Activated CD8-positive, alpha-beta memory T cell treated with anti-CD3 and anti-CD28 coated beads for 1 hour (primary cell): ENCODE measurements at places on chromosomes 5 and 9.

DNA sequence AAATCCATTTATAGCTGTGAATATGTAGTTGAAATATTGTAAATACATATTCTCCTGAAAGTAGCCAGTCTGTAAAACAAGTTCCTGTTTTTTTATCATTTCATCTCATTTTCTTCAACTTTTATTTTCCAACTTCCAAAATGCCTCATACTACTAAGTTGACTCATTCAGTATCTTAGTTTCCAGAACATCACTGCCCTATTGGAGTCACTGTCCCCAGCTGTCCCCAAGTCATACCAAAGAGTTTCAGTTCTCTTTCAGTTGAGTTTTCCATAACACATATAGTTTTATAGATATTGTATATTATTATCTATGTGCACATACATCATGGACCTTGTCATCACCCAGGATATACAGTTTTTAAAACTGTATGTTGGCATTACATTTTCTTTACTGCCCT is 261.7 kb downstream of the CDH12 start:
- no peak for DNase-seq

DNA sequence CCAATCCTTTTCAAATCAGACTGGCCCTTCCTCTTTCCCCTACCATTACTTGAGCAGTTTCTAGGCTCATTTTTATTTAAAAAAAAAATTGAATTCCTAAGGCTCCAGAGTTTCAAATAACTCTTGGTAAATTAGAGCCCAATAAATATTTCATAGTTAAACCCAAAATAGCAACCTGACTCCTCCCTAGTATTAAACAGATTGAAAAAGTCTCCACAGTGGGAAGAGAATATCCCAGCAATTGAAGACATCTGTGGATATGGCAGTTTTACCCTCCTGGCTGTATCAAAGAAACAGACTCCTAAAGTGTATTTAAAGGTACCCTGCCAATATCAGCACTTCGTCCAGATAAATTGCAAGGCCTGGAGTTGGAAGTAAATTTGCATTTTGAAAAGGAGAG is 52.7 kb upstream of the GDNF start:
- DNase-seq, result no peak

DNA sequence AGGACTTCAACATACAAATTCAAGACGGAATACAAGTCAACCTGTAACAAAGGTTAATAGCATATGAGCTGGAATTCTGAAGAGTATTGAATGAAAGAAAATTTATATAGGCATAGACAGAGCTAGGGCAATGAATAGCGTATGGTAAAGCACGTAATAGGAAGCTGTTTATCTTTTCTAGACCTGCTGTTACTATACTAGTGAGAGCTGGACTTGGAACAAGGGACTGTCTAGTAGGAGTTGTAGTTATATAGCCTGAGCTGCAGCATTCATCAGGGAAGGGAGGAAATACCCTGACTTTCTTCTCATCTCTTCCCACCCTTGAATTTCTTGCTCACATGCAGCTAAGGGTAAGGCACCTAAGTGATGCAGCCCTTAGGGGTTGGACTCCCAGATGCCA is 67.5 kb upstream of the PRLR start:
- DNase-seq, result no peak

DNA sequence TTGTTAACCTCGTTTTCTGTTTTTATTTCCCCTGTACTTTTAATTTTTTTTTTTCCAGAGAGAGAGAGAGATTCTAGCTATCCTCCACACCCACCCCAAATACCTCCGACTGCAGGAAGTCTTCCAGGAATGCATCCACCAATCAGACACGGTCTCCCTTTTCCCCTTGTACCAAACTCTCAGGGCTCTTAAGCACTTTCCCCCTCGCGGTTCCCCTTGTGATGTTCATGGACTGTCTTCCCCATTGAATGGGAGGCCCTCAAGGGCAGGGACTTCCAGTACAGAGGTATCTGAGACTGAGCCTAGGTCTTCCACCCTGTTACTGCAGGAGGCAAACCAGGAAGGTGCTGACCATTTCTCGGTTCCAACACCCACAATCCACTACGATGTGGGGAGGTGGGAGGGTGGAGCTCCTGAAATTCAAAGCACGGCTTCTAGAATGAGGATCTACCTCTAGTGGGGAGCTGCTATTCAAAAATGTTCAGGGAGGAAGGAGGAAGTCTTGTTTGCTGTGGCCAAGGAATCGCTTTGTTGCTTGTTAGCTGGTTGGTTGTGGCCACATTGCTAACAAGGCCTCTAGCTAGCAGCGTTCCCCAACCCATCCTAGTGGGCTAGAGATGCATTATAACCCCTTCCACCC is 37.5 kb upstream of the PTGS1 start:
- DNase-seq, result no peak

DNA sequence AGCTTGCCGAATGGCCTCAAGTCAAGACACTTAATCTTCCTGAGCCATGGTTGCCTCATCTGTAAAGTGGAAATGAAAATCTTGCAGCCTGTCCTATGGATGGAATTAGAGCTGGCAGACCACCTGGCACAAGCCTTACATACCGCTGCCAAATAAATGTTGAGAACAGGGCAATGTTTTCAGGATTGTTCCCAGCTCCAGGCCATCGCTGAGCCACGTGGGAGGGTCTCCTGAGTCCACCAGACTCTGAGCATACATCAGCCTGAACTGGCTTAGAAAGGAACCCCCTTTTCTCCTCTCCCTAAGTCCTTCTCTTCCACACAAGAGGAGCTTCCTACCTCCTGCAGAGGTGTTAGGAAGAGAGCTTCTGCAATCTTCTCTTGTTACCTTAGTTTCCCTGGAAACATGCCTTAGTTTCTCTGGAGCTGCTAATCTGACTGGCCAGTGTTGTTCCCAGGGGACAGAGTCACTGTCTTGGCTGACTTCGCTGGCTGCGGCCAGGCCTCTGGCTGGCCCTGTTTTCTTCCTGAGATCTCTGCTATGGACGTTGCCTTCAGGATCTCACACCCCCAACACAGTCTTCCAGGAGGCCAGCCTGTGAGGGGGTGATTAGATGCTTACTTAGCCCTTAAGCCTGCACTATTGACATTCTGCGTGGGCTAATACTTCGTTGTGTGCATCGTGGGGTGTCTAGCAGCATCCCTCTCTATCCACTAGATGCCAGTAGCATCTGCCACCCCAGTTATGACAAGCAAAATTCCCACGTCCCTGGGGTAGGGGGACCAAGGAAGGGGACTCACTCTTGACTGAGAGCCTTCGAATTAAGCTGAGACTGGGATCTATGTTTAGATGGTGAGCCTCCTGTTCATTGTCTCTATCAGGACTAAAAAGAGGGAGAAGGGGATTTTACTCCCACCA is 62.2 kb downstream of the BOD1 start:
- no peak for DNase-seq

- DNase-seq, result no peak
These were observed 152.1 kb downstream of the UNC13B start for GRCh38 chr9:35313916-35314315.

- no peak for DNase-seq
These were observed 10.0 kb downstream of the CMBL start for GRCh38 chr5:10297646-10298204.

GRCh38 chr5:157613385-157614245 is 38.0 kb upstream of the ADAM19 start:
- no peak for DNase-seq

DNA sequence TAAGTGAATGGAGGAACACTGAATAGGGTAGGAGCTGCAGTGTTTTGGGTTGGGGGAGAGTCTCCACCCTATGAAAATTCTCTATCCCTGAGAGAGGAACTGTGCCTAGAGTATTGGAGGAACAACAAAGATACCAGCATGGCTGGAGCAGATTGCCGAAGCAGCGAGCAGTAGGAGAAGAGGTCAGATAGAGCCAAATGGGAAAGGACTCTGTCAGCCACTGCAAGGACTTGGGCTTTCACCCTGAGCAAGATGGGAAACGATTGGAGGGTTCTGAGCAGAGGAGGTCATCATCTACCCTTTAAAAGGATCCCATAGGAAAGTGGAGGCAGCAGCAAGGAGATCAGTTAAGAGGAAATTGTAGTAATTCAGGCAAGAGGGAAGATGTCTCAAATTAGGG is 4.4 kb upstream of the LYSMD3 start:
- no peak for DNase-seq

GRCh38 chr9:71806901-71807307 is 38.6 kb upstream of the CEMIP2 start:
- DNase-seq, result peak; percentile 31

GRCh38 chr9:520302-520701 is 305.6 kb downstream of the DOCK8 start:
- no peak for DNase-seq

DNA sequence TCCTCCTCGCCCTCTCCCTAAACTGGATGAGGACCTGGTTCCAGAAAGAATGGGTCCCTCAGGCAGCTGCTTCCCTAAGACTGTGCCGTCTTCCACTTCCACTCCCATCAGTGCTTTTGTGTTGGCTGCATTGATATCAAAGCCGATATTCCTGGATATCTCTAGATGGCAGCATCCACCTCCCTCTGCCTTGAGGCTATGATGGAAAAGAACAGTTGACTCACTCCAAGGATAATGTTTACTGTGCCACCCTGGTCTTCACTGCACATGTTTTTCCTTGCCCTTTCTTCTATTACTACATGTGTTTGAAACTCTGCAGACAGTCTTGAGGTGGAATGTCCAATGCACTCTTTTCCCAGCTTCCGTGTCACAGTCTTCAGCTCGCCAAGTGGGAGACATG is 211.6 kb downstream of the MAST4 start:
- no peak for DNase-seq

DNA sequence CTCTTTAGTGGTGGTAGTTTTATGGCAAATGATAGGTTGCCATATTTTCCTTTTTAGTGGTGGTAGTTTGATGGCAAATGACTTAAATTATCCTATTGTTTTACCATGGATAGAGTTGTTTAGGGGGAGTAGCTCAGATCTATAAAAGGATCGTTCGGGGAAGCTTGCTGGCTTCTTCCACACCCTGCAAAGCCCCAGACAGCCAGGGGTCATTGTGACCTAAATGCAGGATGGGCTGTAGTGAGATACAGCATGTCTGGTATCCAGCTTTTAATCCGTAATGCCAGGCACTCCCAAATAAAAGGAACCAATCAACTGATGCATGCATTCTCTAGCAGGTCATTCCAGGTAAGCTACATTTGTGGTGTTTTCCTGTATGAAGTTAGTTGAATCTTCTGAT is 67.1 kb downstream of the PRR16 start:
- no peak for DNase-seq

DNA sequence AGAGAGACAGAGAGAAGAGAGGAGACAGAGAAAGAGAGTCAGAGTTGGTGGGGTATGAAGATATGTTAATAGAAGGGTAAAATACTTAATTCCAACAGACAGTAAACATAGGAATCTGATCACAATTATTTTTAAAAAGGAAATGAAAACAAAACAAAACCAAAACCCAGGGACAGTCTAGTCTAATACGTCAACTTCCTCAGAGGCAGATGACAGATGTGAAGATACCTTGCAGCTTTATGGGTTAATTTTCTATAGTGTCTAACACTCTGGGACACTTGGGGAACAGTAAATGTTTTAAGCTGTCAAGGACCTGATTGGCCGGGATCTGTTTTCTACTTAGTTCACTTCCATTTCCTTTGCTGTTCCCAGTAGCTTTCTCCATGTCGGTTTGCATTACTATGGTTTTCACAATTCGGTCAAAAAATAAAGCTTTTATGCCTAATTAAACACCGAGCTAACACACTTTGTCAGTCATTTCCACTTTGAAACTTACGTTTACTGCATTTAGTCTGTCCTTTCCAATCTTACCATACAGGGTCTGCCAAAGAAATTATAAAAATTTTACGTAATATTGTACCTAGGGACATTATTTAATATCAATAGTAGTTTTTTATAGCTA is 216.5 kb downstream of the MCTP1 start:
- DNase-seq, result no peak

- no peak for DNase-seq
These were observed 132.7 kb upstream of the DMRT1 start for GRCh38 chr9:708551-709432.

GRCh38 chr5:176578391-176578808 is 29.3 kb downstream of the CDHR2 start:
- DNase-seq, result no peak

DNA sequence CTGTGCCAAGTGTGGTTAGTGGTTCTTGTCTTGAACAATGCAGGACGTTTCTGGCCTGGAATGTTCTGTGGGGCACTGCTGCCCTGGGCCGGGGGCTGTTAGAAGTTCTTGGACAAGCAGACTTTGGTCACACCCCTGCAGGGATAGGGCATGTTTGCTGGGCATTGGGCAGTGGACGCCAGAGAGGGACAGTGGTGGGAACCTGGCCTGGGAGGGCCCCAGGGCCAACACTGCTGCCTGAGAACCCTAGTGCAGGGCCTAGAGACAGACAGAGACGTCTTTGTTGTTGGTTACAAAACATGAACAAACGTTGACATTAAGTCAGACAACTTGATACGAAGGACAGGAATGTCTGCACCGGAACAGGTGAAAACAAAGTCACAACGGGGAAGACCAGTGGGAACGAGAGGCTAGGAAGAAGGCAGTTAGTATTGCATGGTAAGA is 57.0 kb downstream of the WNK2 start:
- DNase-seq, result no peak

DNA sequence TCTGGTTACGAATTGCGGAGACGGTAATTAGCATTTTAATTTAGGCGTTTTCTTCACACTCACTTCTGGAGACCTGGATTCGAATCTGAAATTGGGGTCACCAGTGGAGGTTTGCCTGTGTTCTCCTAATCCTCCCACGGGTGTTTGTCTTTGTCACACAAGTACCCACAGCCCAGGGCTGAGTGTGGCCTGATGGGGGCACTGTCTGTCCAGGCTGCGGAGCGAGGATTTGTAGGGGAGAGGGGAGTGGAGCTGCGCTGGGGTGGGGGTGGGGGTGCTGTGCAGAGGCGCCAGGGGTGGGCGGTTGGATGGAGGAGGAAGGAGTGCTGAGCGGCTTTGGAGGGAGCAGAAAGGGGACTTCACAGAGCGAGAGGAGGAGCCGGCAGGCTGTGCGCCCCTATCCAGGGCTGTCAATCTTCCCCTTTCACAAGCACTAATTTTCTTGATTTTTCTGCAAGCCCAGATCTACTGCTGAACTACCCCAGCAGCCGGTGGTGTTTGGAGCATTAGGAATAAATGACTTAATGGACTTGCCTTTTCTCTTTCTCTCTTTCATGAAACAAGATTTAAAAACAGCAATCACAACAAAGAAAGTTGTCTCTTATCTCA is 53.1 kb downstream of the TSPAN17 start:
- no peak for DNase-seq

- DNase-seq, result no peak
These were observed 51.4 kb upstream of the SLC2A8 start for GRCh38 chr9:127345566-127345965.

DNA sequence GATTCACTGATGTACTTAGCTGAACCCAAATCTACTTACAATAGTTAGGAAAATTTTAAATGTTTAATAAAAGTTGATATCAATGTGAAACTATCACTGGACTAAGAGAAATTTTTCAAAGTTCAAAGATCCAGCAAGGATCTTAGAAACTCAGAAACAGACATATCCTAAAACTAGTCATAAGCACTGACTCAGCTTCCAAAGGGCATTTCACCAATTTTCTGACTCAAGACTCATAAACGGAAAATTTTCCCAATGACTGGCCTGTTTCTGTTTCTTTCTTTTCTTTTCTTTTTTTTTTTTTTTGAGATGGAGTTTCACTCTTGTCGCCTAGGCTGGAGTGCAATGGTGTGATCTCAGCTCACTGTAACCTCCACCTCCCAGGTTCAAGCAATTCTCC is 66.6 kb downstream of the CDC14B start:
- DNase-seq, result no peak
